Temporal lobe (tissue), 4 donors: ENCODE measurements at places on chromosomes 11 and 22. TPM values are rescaled to one million over a fixed set of nuclear protein-coding genes. Genes with fewer than 3 reads are reported as not detected.

Gene ANO5
- total RNA-seq: 14.8 TPM

Gene ZP1
- total RNA-seq: not detected

Gene KRTAP5-2
- total RNA-seq: not detected

Gene CARD16
- total RNA-seq: not detected

Gene MAP6
- total RNA-seq: 77.9 TPM

Gene GLB1L2
- 0.98 TPM for total RNA-seq

Gene PGA3
- 0.49 TPM for total RNA-seq

Gene MGAT3
- total RNA-seq: 25.6 TPM

Gene RPS3
- total RNA-seq: 533 TPM

Gene MS4A8
- not detected for total RNA-seq

Gene MPZL3
- 0.74 TPM for total RNA-seq

Gene SEC14L6
- total RNA-seq: 0.49 TPM

Gene AHNAK
- 32.9 TPM for total RNA-seq

Gene GAB4
- total RNA-seq: not detected

Gene SMPD1
- 12.8 TPM for total RNA-seq

Gene NCAM1
- 514 TPM for total RNA-seq

Gene LSP1
- 0.98 TPM for total RNA-seq

Gene C11orf87
- 38.8 TPM for total RNA-seq

Gene CBLIF
- total RNA-seq: not detected

Gene CHRM1
- 8.9 TPM for total RNA-seq

Gene MFRP
- total RNA-seq: not detected

Gene C11orf91
- total RNA-seq: not detected

Gene MFNG
- 1.5 TPM for total RNA-seq

Gene ARHGEF17
- 17.9 TPM for total RNA-seq
